NCI-H460 (cell line): ENCODE measurements at places on chromosomes 13 and 19.

DNA sequence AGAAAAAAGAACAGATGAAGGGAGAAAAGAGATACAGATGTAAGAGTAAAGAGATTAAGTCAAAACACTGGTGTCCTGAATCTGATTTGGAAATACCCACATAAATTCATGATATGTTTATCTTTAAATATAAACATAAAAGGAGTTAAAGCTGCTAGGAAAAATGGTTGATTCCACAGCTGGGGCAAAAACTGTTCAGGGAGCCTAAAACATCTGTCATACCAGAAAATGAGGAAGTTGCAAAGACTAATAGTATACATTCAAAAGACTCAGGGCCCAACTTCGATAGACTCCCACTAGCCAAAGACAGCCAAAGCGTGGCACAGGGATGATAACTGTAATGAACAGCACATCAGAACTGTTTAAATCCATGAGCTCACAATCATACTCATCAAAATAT lies 62.0 kb downstream of the ABCC4 start:
- DNase-seq: no peak

DNA sequence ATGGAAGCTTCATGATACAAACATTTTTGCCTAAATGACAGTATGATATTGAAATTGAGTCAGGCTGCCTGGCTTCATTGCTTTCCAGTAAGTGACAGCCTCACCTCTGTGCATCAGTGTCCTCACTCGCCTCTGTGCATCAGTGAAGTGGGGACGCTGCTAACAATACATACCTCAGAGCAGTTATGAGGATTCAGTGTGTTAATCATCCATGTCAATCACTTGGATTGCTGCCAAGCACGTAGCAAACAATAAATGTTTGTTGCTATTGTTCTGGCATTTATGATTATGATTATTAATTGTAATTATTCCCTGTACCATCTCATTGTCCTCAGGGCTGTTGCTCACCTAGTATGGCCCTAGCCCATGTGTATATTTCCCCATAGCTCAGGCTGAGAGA lies 8.8 kb downstream of the PPP2R1A start:
- no peak for DNase-seq

GRCh38 chr19:20162821-20163220 lies 4.2 kb upstream of the ZNF486 start:
- DNase-seq: no peak

DNA sequence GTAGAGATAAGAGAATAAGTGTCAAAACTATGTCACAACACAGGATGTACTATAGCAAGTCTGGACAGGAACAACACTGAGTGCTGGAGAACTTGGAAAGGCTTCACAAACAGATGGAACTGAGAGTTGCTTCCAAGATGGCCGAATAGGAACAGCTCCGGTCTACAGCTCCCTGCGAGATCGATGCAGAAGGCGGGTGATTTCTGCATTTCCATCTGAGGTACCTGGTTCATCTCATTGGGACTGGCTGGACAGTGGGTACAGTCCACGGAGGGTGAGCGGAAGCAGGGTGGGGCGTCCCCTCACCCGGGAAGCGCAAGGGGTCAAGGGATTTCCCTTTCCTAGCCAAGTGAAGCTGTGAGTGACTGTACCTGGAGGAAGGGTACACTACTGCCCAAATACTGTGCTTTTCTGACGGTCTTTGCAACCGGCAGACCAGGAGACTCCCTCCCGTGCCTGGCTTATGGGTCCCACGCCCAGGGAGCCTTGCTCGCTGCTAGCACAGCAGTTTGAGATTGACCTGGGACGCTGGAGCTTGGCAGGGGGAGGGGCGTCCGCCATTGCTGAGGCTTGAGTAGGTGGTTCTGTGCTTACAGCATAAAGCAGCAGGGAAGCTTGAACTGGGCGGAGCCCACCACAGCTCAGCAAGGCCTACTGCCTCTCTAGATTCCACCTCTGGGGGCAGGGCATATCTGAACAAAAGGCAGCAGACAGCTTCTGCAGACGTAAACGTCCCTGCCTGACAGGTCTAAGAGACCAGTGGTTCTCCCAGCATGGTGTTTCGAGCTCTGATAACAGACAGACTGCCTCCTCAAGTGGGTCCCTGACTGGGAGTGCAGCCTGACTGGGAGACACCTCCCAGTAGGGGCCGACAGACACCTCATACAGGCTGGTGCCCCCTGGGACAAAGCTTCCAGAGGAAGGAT lies 46.0 kb downstream of the USP12 start:
- DNase-seq: no peak

DNA sequence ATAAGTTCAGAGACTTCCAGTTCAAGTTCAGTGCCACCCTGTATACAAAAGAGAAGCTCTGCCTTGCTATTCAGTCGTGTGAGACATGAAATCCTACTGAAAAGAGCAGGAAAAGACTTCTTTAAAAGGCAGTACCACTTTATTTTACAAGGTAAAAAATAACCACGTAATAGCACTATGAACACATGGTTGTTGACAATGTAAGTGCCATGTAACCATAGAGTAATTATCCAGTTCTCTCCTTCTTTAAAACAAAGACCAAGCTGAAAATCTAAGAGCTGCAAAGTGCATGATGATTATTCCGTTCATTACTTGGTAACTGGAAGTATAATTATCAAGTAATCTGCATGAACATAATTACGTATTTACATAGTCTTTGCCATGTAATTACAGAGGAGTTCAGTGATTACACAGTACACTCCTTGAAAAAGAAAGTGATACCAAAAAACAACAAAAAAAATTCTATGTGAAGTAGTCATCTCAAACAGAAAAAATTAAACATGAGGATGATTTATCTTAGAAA lies 288.7 kb downstream of the EFNB2 start:
- no peak for DNase-seq
